ENCODE measurements at places on chromosomes 12 and 14. TPM values are rescaled to one million over a fixed set of nuclear protein-coding genes. Genes with fewer than 3 reads are reported as not detected.

VWF gene
- not detected for polyA plus RNA-seq

NUP107 gene
- polyA plus RNA-seq = 21.3 TPM

EGLN3 gene
- 1.9 TPM for polyA plus RNA-seq

SMARCC2 gene
- 54.1 TPM for polyA plus RNA-seq

IL22 gene
- not detected for polyA plus RNA-seq

C14orf132 gene
- polyA plus RNA-seq = not detected

KRT85 gene
- not detected for polyA plus RNA-seq

PLA2G1B gene
- polyA plus RNA-seq = 0.75 TPM

ATXN3 gene
- polyA plus RNA-seq = 15.5 TPM

EML5 gene
- polyA plus RNA-seq = 0.76 TPM

ADCY6 gene
- polyA plus RNA-seq = not detected

ARHGEF25 gene
- not detected for polyA plus RNA-seq

ZDHHC22 gene
- not detected for polyA plus RNA-seq

RFLNA gene
- not detected for polyA plus RNA-seq

SYNE3 gene
- 4.5 TPM for polyA plus RNA-seq

KLHDC1 gene
- polyA plus RNA-seq = 9.0 TPM

CLEC4C gene
- polyA plus RNA-seq = not detected

GPX2 gene
- not detected for polyA plus RNA-seq

SLC16A7 gene
- polyA plus RNA-seq = 27.1 TPM

SCARB1 gene
- 3.9 TPM for polyA plus RNA-seq

RPS6KA5 gene
- polyA plus RNA-seq = 12.3 TPM

ATP5F1B gene
- polyA plus RNA-seq = 879 TPM

TRIM9 gene
- not detected for polyA plus RNA-seq

ERP29 gene
- 199 TPM for polyA plus RNA-seq

IL31 gene
- not detected for polyA plus RNA-seq

HAL gene
- not detected for polyA plus RNA-seq

PSMB11 gene
- 0.12 TPM for polyA plus RNA-seq

PROX2 gene
- polyA plus RNA-seq = 0.12 TPM

OTUB2 gene
- 0.10 TPM for polyA plus RNA-seq

TMEM233 gene
- not detected for polyA plus RNA-seq

PRB2 gene
- polyA plus RNA-seq = not detected

CLIP1 gene
- 6.3 TPM for polyA plus RNA-seq

KRT5 gene
- polyA plus RNA-seq = not detected

SOAT2 gene
- 0.71 TPM for polyA plus RNA-seq

PUS1 gene
- polyA plus RNA-seq = 17.5 TPM

LRP10 gene
- 49.4 TPM for polyA plus RNA-seq

GPR132 gene
- 9.4 TPM for polyA plus RNA-seq

ABHD12B gene
- not detected for polyA plus RNA-seq
